ENCODE measurements at places on chromosomes 2 and 18.
A peak's percentile ranks its signal among the peaks of the same experiment; 100 is the strongest.

DNA sequence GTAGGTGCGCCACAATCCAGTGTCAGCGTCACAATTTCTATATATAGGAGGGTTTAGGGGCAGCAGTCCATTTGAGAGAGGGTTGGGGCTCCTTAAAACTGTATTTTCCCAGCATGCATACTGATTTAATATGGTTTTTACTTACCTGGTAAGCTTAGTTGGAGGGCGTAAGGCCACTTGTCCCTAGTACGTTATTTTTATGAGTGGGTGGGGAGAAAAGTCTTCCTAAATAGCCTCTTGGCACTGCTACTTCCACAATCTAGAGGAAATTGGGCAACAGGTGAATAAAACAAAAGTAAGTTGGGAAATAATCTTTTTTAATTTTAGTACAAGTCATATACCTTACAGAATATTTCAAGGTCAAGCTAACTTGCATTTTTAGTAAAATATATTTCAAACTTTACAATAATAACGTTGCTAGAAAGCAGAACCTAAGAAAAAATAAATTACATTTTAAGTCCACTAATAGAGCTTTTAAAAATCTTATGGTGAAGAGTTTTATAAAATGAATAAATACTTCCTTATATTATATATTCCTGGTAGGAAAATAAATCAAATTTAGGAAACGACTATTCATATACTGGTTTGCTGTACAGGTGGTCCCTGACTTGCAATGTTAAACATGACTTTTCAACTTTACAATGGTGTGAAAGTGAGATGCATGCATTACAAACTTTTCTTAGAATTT is 20.9 kb downstream of the DHRS9 start:
- peak; percentile 33 for DNase-seq

DNA sequence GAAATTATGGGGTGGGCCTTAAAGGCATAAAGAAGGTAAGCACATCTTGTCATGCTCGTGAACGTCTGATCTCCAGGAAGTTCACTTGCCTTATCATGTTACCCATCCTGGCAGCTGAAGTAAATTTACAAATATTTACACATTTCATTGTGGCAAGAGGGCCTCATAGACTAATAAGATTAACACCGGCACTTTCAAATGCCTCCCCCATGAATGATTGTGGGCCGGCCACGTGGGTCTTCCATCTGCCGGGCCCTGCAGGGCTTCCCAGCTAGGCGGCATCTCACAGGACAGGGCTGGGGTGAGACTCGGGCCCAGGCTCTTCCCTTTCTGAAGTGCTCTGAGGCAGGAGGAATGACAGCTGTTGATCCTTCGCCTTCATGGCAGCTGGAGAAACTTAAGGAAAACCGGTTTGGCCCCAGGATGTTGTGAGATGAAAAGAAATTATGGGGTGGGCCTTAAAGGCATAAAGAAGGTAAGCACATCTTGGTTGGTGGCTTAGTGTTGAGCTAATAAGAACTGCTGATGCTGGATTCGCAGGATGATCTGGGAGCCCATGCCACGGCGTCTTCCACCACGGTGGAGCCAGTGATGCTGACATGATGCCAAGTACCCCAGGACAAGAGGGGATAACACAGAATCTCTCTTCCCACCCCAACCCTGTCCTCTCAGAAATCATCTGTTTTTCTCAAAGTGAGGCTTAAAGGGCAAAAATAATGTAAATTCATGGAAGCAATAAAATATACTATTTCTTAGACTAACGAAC is 176.3 kb downstream of the SEPTIN10 start:
- DNase-seq: no peak

- no peak for DNase-seq
Measured at GRCh38 chr2:59888015-59888414, 665.4 kb downstream of the BCL11A start.

DNA sequence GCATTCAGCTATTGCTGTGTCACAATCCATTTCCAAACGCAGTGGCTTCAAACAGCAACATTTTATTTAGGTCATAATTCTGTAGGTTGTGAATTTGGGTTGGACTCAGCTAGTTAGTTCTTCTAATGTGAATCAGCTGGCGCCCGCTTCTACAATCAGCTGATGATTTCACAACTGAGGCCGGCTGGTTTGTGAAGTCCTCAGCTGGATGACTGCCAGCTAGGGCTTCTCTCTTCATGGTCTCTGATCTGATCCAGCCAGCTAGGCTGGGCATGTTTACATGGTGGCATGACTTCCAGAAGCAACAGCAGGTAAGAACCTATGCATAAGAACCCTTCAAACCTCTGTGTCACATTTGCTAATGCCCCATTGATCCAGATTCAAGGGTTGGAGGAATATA is 172.0 kb downstream of the SLC4A10 start:
- DNase-seq: no peak

DNA sequence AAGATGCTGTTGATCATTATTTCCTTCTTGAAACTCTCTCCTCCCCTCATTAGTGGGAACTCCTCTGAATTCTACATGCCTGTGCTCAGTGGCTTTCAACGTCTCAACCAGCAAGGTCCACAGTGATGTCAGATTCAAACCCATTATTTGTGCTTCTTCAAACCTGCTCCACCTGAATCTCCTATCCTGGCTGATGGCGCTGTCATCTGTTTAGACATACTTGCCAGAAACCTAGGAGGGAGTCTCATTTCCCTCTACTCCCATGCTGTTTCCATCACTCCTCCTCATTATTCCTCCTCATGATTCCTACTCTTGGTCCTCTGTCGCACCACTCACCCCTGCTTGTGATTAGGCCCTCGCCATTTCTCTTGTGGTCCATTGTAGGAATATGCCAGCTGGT is 2.9 kb upstream of the LPIN2 start:
- DNase-seq: no peak

GRCh38 chr2:6741229-6741628 is 124.5 kb downstream of the CMPK2 start:
- no peak for DNase-seq

GRCh38 chr2:191384829-191385228 is 139.6 kb downstream of the MYO1B start:
- no peak for DNase-seq

GRCh38 chr2:241545523-241546473 is 12.7 kb upstream of the BOK start:
- DNase-seq: no peak

DNA sequence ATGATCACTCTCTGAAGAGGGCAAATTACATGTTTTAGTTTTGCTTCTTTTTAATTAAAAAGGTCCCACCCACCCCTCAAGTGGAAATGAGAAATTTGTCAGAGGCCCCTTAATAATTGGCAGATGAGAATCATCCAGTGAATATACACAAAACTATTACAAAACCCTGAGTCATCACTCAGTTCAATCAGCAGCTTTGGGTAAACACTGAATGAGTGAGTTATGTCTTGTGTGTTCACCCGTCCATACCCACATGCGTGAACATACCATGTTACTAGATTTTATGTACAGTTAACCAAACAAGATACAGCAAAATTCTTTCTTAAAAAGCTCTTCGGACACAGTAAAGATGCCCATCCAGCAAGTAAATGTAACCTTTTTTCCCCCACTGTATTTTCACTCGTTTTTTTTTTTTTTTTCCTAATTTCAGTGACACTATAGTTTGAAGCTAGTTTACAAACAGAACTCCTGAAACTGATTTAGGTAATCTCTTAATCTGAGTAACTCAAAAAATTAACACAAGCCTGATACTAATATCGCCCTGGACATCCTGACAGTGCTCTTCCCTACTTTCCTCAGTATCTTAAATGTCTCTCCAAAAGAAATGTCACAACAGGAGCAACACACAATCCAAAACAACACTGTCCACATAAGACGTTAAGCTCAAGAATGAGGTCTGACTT is 1.4 kb downstream of the PSME4 start:
- DNase-seq: peak; percentile 22

- no peak for DNase-seq
Measured at GRCh38 chr2:54185105-54185504, 69.7 kb downstream of the ACYP2 start.

DNA sequence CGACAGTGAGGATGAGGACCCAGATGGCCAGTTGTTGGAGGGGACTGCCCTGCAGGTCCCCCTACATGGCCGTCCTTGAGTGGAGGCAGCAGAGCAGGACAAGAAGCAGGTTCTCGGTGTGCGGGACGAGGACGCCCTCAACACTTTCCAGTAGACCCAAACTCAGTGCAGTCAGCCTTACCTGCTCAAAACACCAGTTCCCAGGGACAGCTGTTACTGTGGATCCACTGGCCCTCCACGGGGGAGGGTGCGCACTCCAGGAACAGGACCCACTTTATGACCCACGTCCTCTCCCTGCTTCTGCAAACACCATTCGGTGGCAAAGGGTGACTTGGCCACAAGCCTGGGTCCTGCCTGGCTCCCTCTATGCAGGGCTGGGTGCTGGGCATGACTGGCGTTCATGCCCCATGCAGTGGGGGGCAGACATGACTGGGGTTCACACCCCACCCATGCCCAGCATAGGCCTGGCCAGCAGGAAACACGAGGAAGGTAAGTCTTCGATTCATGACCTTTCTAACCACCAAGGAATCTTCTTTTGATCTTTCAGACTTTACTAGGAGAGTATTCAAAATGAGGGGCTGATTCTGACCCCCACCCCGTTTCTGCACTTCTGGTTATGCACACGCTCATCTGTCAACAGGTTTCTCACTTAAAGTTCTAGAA is 233.7 kb downstream of the HDAC4 start:
- DNase-seq: no peak

- no peak for DNase-seq
Measured at GRCh38 chr2:164542581-164543021, 78.7 kb downstream of the GRB14 start.

DNA sequence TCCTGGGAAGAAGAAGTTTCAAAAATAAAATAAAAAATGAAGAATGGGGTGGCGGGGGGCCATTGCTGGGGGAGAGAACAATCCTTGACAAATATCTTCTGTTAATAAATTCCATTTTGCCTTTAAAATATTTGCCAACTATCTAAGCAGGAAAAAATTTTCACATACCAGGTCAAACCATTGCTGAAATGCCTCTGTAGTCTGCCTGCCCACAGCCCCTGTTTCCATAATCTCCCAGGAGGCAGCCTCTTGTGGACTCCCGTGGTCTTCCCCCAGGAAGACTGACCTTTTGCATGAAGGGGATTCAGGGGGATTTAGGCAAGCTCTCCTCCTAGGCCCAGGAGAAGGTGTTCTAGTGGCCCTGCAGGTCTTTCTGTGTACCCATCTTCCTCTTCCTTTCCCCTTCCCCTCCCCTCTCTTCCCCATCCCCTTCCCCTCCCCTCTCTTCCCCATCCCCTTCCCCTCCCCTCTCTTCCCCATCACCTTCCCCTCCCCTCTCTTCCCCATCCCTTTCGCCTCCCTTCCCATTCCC is 61.0 kb downstream of the RPL37A start:
- DNase-seq: no peak

GRCh38 chr2:237931205-237931721 is 35.6 kb upstream of the UBE2F start:
- peak; percentile 38 for DNase-seq

GRCh38 chr2:140136366-140136765 is 1356.2 kb upstream of the NXPH2 start:
- no peak for DNase-seq

DNA sequence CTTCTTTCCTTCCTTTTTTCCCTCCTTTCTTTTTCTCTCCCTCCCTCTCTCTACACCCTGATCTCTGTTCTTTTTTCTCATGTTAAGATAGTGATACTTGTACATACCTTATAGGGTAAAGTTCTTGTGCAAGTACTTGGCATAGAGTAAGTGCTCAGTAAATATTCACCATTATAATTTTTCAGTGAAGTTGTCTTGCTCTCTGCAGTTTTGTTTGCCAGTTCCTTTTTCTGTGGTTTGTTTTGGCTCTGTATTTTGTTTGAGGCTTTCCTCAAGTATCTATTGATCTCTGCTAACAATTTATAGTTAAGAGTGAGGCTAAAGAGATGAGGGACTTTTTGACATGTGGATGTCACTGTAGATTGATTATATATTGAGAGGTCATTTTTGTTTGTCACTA is 48.0 kb downstream of the MTX2 start:
- DNase-seq: no peak

DNA sequence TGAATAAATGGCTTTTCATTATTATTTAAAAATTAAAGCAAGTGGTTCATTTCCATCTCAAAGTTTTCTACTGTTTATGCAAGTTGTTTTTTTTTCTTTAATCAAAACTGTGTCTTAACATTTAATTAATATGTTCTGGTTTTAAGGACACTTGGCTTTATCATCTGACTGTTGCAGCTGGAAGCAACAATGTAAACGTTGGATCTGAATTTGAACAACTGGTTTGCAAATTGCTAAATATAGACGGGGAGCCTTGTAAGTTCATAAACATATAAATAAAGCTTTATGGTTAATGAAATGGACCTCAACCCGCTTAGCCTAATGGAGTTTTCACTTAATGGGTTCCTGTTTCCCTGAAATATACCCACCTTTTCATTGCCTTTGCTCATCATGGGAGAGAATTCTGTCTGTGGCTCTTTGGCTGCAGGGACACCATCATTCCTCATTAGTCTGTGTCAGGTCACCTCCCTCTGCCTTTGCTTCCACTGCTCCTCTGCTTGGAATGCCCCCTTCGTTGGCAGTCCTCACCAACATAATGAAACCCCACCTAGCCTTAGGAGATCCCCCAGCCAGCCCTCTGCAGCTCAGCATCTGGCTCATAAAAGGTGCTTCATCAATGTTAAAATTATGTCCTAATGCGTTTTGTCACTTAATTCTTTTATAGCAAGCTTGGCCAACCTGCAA is 44.2 kb upstream of the DYNC2LI1 start:
- DNase-seq: no peak

DNA sequence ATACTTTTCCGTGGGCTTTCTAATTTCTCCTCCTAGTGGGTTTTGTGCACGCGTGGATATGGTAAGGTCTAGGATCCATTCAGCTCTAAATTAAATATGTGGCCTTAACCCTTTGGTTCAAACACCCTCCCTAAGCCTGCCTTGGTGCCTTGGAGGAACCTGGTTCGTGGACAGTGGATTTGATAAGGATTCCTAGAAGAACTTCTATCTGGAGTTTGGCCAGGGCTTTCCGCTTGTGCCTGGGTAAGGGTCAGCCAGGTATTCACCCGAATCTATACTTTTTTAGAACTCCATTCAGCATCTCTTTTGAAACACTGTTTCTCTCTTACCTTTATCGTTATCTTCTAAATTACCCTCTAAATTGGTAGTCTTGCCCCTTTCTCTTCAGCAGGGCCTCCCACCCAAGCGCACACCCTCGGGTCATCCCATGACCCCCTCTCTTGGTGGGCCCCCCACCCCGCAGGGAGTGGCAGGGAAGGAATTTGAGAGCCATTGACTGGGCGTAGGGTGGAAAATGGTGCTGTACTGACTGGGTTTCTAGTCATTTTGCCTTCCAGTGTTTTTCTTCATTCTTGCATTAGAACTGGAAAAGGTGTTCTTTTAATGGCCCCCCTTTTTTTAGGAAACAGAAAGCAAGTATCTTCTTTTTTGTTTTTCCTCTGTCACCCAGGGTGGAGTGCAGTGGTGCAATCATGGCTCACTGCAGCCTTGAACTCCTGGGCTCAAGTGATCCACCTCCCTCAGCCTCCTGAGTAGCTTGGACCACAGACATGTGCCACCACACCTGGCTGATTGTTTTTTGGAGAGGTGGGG is 1.8 kb downstream of the SOCS6 start:
- DNase-seq: peak; percentile 5

- no peak for DNase-seq
Measured at GRCh38 chr2:6083136-6083535, 391.0 kb downstream of the SOX11 start.

GRCh38 chr18:12883372-12883683 is 709 bp downstream of the PTPN2 start:
- DNase-seq: no peak
